ENCODE measurements at places on chromosomes 7 and 10.

DNA sequence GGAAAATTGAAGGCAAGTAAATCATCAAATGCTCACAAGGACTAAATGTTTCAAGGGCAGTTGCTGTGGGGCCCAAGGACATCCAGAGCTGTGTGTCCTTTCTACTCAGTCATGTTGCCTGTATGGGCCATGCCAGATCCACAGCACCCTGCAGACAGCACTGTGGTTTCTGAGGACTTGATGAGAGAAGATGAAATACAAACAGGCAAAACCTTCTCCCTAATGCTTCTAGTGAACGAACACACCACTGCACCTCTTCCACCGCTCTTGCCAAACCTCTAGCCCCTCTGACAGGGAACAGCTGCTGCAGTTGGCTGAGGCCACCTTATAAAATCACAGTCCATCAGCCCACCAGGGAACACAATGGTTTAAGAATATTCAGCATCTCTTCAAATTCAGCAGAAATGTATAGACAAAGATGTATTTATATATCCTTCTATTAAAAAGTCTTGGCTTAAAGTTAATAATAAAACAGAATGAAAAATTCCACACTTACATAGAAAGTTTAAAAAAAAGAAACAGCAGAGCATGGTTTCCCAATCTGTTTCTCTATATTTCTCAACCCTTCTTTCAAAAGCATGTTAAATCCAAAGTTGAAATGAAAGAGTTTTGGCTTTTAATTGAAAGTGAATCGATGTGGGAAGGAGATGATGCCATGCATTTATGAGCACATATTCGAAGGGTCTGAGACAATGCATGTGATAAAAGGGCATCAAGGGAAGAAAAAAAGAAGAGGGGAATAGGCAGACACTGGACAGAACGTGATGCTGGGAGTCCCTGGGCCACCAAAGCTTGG is 14.0 kb downstream of the CYP3A7 start:
- H3K27ac ChIP-seq = no peak overlapping the region
- H3K36me3 ChIP-seq = no peaks in the 10 kb centered on the region
- no peak overlapping the region for H3K4me3 ChIP-seq
- DNase-seq = no peak
- no peaks in the 10 kb centered on the region for H3K4me1 ChIP-seq
- H3K27me3 ChIP-seq = no peaks in the 10 kb centered on the region

DNA sequence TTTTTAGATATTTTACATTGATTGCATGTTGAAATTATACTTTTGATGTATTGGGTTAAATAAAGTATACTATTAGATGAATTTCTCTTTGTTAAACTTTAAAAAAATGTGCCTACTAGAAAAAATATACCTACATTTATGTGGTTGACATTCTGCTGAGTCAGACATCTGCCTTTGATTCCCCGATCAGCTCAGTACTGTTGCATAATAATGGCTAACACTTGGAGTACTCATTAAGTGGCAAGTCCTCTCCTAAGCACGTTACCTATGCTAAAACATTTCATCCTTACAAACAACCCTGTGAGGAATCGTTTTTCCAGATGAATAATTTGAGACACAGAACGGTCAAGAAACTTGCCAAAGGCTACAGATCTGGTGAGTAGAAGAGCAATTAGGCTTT is 14.0 kb upstream of the SEM1 start:
- no peaks in the 10 kb centered on the region for H3K36me3 ChIP-seq
- no peak for DNase-seq
- no peak overlapping the region for H3K4me3 ChIP-seq

DNA sequence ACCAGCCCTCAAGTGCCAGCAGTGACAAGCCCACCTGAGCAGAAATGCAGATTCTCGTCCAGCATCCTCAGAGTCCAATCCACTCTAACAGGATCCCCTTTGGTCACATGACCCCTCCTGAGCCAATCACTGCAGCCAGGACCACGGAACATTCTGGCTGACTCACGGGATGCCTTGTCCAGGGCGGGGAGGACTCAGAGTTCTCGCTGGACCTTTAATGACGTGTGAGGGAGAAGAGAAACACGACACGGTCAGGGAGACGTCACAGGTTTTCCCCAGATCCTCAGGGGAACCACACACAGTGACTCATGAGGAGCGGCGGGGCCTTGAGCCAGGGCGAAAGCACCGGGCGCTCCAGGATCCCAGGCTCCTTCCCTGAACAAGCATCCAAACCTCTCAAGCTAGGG is 155.7 kb downstream of the PTPRN2 start:
- H3K27me3 ChIP-seq = no peaks in the 10 kb centered on the region
- H3K27ac ChIP-seq = no peak overlapping the region
- no peak overlapping the region for H3K4me3 ChIP-seq

DNA sequence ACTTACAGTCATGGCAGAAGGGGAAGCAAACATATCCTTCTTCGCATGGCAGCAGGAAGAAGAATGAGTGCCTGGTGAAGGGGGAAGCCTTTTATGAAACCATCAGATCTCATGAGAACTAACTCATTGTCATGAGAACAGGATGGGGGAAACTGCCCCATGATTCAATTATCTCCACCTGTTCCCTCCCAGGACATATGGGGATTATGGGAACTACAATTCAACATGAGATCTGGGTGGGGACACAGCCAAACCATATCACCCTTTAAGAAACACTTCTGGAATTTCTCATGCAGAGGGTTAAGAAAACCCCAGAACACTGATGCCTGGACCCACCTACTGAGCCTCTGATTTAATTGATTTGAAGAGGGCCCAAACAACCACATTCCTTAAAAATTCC is 63.3 kb upstream of the DNAJB12 start:
- peaks cover 13% of the 10 kb centered on the region for H3K36me3 ChIP-seq
- H3K4me1 ChIP-seq = no peaks in the 10 kb centered on the region
- H3K4me3 ChIP-seq = no peak overlapping the region
- H3K27me3 ChIP-seq = no peaks in the 10 kb centered on the region
- no peak overlapping the region for H3K27ac ChIP-seq

DNA sequence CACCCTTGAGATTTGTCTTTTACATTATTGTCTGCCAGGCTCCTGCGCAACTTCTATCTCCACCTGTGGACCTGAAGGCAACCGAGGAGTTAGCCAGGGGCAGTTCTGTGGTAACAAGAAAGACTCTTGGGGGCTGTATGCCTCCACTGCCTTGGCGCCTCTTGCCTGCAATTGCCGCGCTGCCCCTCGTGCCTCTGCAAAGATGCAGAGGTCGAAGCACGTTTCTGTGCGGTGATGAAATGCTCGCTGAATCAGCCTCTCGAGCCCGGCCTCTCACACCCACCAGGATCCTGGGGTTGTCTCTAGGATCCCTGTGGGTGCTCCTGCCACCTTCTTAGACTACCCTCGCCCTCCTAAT is 486 bp upstream of the LHFPL3 start:
- no peaks in the 10 kb centered on the region for H3K36me3 ChIP-seq
- no peak overlapping the region for H3K27ac ChIP-seq
- peaks cover 21% of the 10 kb centered on the region for H3K27me3 ChIP-seq
- peaks cover 8% of the 10 kb centered on the region for H3K4me1 ChIP-seq

GRCh38 chr7:17029150-17029549 is 147.4 kb upstream of the AGR3 start:
- H3K36me3 ChIP-seq = no peaks in the 10 kb centered on the region
- DNase-seq = no peak

DNA sequence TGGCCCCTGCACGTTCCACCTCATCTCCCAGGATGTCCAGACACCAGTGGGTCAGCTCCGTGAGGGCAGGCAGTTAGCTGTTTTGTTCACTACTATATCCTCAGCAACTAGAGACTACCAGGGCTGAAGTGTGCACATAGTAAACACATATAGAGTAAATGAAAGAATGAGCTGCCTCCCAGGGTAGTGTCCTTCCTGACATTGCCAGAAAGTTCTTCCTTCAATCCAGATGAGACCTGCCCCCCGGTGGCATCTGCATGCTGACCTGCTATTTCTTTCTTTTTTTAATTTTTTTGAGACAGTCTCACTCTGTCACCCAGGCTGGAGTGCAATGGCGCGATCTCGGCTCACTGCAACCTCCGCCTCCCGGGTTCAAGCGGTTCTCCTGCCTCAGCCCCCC is 14.0 kb upstream of the ARPC1A start:
- H3K36me3 ChIP-seq = no peaks in the 10 kb centered on the region
- peaks cover 9% of the 10 kb centered on the region for H3K4me1 ChIP-seq
- H3K4me3 ChIP-seq = no peak overlapping the region
- H3K27ac ChIP-seq = no peak overlapping the region
- peaks cover 2% of the 10 kb centered on the region for H3K27me3 ChIP-seq

GRCh38 chr7:112134039-112134438 is 72.2 kb downstream of the DOCK4 start:
- H3K27me3 ChIP-seq = no peaks in the 10 kb centered on the region
- H3K36me3 ChIP-seq = no peaks in the 10 kb centered on the region
- no peak for DNase-seq
- H3K27ac ChIP-seq = no peak overlapping the region
- no peak overlapping the region for H3K4me3 ChIP-seq
- H3K4me1 ChIP-seq = no peaks in the 10 kb centered on the region
